ENCODE measurements at places on chromosomes 4 and X.

GRCh38 chrX:65697211-65697641 lies 29.8 kb downstream of the MSN start:
- DNase-seq: no peak

GRCh38 chrX:1598021-1598875 lies 6.8 kb downstream of the AKAP17A start:
- DNase-seq: peak; percentile 19

- DNase-seq: no peak
These were observed 326.0 kb downstream of the FBXW7 start for GRCh38 chr4:152209772-152210493.

DNA sequence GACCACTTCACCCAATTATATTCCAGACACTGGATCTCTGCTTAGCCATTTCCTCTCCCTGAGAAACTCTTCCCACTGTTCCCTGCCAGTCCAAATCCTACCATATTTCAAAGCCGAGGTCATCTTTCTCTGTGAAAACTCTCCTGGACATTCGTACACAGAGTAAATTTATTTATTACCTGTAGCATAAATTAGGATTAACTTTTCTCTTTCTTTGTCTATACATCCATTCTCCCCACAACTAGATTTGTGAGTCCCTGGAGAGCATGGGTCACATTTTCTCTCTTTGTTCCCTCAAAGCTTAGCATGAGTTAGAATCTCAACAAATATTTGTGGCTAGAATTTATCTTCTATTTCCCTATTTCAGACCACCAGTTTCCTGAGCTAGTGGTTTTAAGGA lies 27.8 kb upstream of the SMIM10 start:
- DNase-seq: no peak

DNA sequence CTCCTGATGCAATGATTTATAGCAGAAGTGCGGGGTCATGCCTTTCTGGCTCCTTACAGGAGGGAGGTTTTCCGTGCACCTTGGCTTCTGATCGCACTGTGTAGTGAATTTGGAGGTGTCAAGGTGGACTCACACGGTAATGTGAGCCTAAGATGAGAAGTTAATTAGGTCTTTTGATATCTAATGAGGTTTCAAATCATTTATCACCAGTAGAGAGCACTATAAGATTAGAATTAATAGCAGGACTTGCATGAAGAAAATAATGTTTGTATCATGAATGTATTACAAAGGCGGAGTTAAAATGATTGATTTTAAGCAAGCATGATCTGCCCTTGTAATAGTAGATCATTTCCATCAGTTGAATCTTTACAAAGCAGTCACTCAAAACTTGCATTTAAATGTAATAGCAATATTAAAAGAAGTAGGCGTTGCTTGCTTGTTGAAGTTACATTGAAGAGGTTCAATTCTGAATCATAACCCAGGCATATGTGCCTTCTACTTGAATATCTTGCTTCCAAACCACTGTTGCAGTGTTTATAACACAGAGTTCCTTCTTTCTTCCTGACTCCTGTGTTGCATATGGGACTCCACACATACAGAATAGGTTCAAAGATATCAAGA lies 152.1 kb downstream of the FMR1NB start:
- no peak for DNase-seq

DNA sequence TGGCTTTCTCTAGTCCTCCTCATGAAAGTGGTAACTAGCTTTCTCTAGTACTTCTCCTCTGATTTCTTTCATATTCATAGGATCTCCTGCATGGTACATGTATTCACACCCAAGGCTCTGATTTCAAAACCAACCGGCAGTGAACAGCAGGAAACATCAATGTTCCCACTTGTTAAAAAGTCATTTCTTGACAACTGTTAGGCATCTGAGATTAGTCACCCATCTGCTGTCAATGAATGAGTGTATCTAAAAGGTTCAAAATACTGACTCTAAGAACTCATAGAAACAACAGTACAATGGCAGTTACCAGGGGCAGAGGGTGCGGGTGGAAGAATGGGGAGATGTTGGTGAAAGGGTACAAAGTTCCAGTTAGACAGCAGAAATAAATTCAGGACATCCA lies 31.5 kb upstream of the PUDP start:
- no peak for DNase-seq

- DNase-seq: peak; percentile 46
These were observed 8.1 kb downstream of the GAB1 start for GRCh38 chr4:143344774-143345173.

- DNase-seq: no peak
These were observed 140.9 kb downstream of the PAPSS1 start for GRCh38 chr4:107579099-107579498.

GRCh38 chr4:70943114-70943513 lies 40.9 kb downstream of the MOB1B start:
- DNase-seq: no peak

DNA sequence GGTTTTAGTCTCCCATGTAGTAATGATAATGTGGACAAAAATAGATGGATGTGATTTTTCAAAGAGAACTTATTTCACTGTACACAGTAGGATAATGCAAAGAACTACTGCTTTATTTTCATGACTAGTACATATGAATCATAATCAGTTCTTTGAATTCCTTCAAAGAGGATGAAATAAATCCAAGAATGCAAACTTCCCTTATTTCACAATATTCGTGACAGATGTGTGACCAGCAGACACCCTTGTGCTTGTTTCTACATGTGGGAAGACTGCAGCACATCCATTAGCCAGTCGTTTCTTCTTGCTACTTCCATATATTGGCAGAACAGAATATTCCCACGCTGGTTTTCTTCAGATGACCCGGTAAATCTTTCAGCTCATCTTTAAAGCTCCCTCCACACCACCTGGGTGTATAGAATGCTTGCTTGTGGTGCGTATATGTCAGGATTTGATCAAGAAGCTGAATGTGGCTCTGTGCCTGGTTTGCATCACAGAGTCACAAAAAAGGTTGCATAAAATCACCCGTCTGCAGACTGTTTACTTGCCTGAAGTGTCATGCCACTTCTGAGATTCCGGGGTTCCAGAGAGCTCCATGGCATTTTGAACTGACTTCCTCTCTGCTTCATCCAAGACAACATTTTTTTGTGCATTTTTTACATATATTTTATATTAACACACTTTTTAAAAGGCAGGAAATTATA lies 47.7 kb upstream of the FAT4 start:
- no peak for DNase-seq

- DNase-seq: no peak
These were observed 991.4 kb downstream of the ARAP2 start for GRCh38 chr4:35252866-35253265.

GRCh38 chr4:128831531-128832242 lies 22.2 kb downstream of the JADE1 start:
- no peak for DNase-seq

GRCh38 chr4:163663454-163664225 lies 169.2 kb downstream of the TMA16 start:
- DNase-seq: no peak

- no peak for DNase-seq
These were observed 81.1 kb downstream of the ATP11C start for GRCh38 chrX:139851730-139852129.

- DNase-seq: no peak
These were observed 152.0 kb upstream of the FTHL17 start for GRCh38 chrX:31223817-31224216.

DNA sequence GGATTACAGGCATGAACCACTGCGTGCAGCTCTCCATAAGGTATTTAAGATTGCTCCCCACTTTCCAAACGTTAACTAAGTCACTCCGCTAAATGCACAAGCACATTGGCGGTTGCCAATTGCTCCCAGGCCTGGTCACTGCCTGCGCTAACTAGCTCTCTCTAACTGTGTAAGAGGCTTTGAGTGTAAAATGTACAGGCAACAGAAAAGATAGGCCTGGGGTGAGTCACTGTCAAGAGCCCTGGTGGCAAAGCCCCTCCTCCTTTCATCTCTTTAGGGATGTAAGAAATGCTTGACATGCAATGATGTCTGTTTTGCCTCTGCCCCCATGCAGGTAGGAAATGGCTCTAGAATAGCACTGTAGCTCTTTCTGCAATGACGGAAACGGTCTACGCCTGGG lies 329.7 kb upstream of the GATB start:
- no peak for DNase-seq

DNA sequence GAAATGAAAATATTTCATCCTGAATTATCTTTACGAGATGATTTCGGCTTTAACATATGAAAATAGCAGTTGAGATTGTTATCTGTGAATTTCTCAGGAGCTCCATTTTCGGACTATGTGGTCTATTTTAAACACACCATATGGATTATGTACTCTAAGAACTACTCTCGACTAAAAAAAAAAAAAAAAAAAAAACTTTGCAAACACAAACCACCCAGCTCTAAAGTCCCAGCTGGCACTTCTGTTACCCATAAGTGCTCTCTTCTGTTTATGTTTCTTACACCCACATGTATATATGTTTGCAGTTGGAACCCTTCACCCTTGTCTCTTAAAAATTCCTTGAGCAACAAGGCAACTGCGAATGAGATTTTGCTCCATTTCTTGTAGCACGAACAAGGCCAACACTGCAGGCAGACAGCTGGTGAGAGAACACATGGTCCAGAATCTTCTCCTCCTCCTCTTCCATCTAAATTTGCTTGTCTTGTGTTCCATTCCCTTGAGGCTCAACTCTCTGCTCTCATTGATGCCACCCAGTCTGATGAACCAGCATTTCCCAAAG lies 172.7 kb upstream of the HCCS start:
- no peak for DNase-seq

- no peak for DNase-seq
These were observed 609.5 kb upstream of the FAM241A start for GRCh38 chr4:111535792-111536191.

- no peak for DNase-seq
These were observed 552.6 kb downstream of the GBA3 start for GRCh38 chr4:23245203-23245832.

- peak; percentile 47 for DNase-seq
These were observed 1.3 kb downstream of the SH3TC1 start for GRCh38 chr4:8200302-8200975.

DNA sequence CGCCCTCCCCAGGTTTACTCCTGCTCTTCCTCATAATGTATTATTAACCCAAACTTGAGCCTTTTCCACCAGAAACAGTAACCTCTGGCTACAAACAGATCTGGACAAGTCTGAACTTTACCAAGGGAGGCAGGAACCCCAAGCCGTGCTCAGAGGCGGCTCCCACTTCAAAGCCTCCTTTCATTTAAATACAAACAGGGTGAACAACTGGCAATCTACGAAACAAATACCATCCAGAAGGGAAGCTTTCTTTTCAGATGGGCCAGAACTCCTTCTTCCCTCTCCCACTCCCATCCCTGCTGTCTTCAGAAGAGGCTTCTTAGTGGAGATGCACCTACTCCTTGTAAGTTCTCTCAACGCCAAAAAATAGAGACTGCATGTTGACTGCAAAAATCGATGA lies 2.1 kb upstream of the GPC4 start:
- DNase-seq: no peak

GRCh38 chr4:140790765-140791164 lies 34.6 kb upstream of the TBC1D9 start:
- DNase-seq: no peak

- no peak for DNase-seq
These were observed 34.4 kb downstream of the FAM13A start for GRCh38 chr4:89022426-89023128.

- no peak for DNase-seq
These were observed 129.6 kb upstream of the HCCS start for GRCh38 chrX:10981506-10981905.

GRCh38 chrX:153933748-153934147 lies 1.1 kb downstream of the NAA10 start:
- no peak for DNase-seq
